Renal cortical epithelial cell (primary cell): ENCODE measurements at places on chromosomes 1 and 21.

DNA sequence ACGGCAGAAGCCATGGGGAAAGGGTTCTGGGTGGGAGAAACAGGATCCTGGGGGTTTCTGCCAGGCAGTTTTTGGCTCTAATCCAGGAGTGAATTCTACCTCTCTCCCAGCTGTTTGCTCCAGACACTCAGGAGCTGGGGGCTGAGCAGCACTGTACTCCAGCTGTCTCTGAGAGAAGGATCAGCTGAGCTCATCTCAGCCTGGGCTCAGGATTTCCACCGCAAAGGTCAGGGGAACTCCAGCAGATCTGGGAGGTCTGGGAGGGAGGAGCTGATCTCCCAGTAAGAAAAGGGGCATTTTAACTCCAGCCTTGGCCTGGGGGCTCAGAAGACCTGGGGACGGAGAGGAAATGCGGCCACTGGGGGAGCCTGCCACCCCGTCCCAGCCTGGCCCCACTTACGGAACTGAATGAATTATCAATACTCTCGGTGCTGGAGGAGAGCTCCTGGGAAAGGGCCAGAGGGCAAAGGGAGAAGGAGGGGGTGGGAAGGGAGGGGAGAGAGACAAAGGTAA is 17.3 kb downstream of the PI4KB start:
- no peak for DNase-seq

DNA sequence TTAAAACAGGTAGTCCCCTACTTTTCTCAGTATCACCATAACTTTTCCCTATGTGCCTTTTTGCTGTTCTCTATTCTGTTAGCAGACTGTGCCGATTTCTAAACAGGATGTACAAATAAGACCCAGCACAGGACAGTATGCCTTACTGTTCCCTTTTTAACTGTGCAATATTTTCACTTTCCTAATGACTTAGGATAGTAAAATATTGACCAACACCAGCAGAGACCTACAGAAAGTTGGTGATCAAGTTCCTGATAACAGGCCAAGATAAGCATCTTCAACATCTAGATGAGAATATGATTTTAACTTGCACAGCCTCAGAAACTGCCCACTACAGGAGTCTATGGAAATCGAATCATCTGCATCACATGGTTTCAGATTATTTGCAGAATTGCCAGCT is 42.0 kb downstream of the ADSS2 start:
- DNase-seq: no peak

GRCh38 chr1:31700468-31701090 is 3.2 kb downstream of the COL16A1 start:
- no peak for DNase-seq

GRCh38 chr21:45306453-45306831 is 18.7 kb upstream of the POFUT2 start:
- DNase-seq: no peak

GRCh38 chr1:43172527-43172972 is 420 bp downstream of the CFAP57 start:
- DNase-seq: peak; percentile 49

DNA sequence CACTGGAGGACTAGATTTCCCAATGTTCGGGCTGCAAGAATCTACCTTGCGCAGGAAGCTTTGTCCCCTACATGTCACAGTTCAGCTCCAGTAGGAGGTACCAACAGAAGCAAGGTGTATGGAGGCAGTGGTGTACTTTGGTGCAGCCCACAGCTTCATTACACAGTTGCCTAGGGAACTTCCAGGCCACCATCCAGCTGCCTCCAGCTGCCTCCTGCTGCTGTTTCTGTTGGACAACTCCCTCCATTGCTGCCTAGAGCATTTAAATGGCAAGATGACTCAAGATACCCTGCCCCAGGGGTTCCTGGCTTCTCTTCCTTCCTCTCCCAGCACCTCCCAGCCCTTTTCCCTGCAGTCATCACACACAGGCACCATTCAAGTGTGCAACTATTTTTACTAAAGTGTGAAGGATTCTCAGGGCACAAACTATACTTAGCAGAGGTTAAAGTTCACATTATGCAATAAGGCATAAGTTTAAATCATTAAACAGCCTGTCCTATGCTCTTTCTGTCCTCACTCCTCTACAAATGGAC is 39.0 kb upstream of the ATP1A1 start:
- peak; percentile 90 for DNase-seq

DNA sequence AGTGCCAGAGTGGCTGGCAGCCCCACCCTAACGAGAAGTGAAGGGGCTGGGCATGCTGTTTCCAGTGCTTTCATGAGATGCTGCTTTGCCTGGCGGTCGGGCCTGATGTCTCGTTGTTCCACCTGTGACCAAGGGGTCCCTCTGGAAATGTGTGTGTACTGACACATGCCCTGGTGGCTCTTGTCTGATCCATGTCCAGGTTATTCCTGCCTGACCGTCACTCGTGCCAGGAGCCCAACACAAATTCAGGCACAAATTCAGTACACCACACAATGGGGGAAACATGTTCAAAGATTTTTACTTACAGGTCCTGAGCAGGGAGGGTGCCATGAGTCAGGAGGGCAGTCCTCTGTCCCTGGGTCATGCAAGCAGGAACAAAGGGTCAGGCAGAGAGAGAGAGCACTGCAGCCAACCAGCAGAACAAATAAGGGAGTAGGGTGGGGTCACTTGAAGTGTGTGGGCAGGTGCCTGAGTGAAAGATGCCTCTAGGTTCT is 76.3 kb downstream of the ADARB1 start:
- DNase-seq: no peak

GRCh38 chr1:165253818-165254254 is 102.7 kb downstream of the LMX1A start:
- no peak for DNase-seq

- DNase-seq: no peak
Observed at GRCh38 chr1:217924924-217925323, 293.8 kb downstream of the SPATA17 start.

DNA sequence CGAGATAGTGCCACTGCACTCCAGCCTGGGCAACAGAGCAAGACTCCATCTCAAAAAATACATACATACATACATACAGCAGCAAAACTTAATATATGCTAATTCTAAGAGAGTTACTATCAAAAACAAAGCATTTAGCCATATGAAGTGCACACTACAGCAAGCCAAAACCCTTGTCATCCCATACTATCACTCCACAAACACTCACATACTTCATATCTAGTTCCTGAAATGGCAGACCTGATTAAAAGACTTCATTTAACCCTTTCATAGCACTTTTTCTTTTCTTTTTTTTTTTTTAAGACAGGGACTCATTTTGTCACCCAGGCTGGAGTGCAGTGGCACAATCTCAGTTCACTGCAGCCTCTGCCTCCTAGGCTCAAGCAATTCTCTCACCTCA is 65.6 kb downstream of the COP1 start:
- no peak for DNase-seq

DNA sequence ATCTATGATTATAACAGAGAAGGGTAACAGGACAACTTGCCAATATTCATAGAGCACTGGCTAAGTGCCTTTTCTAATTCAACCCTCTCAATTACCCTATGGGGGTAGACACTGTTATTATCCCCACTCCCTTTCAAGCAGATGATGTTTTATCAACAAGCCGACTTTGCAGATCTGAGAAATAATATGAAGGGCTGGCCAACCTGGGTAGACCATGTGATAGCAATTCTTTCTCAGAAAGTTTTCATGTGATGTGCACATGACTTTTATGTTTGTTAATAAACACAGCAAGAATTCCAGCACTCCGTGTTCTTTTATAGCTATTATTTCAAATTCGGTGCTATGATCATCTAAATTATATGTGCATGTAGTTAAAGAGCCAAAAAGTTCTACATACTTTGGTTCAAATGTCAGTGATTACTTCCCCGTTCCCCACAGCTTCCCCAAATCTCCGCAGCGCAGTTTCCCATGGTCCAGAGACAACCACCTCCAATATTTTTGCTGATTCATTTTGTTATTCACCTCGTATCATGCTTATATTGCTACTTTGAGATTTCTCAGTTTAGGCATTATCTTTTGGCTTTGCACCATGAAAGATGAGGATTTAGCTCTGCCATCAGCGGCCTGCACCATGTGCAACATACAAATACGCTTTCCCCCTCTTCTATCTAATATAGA is 96.7 kb upstream of the GADD45A start:
- DNase-seq: no peak

GRCh38 chr1:41758904-41759548 is 159.7 kb downstream of the HIVEP3 start:
- peak; percentile 90 for DNase-seq

- peak; percentile 19 for DNase-seq
Observed at GRCh38 chr1:62398377-62398776, 38.5 kb upstream of the USP1 start.

DNA sequence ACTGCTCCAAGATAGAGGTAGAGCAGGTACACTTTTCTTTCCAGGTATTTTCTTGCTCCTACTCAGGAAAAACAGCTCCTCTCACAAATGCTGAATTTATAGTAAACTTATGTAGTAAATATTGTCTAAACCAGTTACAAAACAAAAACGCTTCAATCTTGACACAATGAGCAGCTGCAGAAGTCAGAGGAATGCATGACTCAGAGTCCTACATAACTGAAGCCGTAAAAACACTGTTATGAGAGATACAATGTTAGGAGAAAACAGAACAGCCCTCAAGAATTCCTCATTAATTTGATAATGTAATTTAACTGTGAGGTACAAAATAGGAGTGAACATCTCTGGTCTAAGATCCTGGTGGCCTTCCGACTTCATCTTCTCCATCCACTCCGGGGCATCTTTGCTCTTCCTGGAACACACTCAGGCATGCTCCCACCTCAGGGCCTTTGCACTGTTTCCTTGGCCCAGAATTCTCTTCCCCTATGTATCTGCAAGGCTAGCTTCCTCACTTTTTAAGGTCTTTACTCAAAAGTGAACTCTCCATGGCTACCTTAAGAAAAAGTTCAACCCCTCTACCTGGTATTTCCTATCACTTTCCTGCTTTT is 138.5 kb downstream of the SLC45A1 start:
- DNase-seq: peak; percentile 87

GRCh38 chr1:192702212-192702902 is 66.4 kb downstream of the RGS13 start:
- peak; percentile 63 for DNase-seq
